ENCODE measurements at places on chromosomes 3 and 15. TPM values are rescaled to one million over a fixed set of nuclear protein-coding genes. Genes with fewer than 3 reads are reported as not detected.

The FANCD2OS gene
- total RNA-seq = not detected

GRCh38 chr3:170307671-170308405 lies 49.7 kb upstream of the SKIL start:
- H3K27me3 ChIP-seq = no peaks in the 10 kb centered on the region
- H3K4me3 ChIP-seq = no peak overlapping the region
- no peak overlapping the region for H3K27ac ChIP-seq
- no peak for DNase-seq

The CAMP gene
- total RNA-seq = not detected

GRCh38 chr3:71048948-71049347 lies 534.6 kb downstream of the FOXP1 start:
- no peak overlapping the region for H3K27ac ChIP-seq

DNA sequence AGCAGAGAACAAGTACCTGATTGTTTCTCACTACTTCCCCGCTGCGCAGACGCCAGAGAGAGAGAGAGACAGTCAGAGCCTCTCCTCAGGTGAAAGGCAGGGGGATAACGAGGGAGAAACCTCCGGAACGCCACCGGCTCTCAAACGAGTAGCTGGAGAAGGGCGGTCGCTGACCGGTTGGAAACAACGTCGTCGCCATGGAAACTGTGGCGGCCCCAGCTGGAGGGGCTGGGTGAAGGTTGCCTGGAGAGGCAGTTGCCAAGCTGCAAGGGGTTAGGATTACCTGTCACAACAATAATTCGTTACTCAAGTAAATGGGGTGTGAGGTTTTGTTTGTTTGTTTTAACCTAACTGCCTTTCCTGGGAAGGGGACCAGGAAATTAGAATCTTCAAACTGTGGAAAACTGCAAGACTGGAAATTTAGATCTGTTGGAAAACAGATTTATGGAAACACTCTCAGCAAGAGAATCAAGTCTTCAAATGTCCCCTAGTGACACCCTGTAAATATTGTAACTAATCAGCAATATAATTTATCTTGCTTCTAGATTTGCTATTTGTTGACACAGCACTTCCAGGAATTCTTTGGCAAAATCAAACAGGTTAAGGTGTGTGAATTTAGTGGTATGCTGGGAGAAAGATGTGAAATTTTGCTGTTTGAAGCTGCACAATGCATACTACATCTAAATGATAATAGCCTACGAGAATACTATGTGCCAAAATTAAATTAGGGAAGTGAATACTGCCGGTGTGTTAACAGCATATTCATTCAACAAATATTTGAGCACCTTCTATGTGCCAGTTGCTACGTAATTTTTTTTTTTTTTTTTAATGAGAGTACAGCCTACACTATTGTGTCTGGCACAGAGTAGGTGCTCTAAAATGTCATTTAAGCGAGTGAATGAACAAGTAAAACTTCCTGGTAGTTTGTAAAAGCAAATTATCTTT lies at the start of gene DNAH12:
DNAH12 (minus strand) TSS at position 164 of the 945 bp plus-strand sequence. CDS start 1,474 bp downstream, outside the sequence.
- peak; percentile 95 for DNase-seq
- no peaks in the 10 kb centered on the region for H3K27me3 ChIP-seq
- H3K4me3 ChIP-seq = peak within 1 kb of the TSS; percentile 35
- no peak within 1 kb of the TSS for H3K27ac ChIP-seq
- peaks cover 13% of the 10 kb centered on the region for H3K4me1 ChIP-seq

DNA sequence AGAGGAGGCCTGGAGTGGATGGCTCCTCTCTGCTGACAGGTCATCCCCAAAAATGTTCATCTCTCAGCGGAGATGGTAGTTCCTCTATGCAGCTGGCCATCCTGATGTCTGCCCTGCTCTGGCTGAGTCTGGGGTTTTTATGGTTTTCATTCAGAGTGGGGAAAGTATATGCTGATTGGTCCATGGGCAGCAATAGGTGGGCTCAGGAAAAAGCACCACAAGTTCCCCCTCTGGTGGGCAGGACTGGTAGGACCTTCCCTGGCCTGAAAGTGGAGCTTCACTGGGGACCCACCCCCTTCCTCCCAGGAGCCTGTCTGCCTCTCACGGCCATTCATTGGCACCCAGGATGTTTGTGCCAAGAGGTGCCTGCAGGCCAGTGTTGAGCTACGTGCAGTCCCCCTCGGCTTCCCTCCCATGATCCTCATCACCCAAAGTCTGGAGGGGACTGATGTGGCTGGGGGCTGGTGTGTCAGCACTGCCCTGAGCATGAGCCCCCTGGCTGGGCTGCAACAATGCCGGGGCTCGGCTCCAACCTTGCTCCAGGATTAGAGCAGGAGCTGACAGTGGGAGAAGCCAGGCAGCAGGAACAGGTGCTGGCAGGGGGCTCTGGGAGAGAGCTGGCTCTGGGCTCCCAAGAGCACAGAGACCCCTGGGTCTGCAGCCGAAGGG lies 13.1 kb upstream of the BLOC1S6 start:
- no peak overlapping the region for H3K27ac ChIP-seq
- peaks cover 37% of the 10 kb centered on the region for H3K27me3 ChIP-seq
- H3K4me1 ChIP-seq = peaks cover 3% of the 10 kb centered on the region
- H3K4me3 ChIP-seq = peak overlapping the region; percentile 30

GRCh38 chr3:150783316-150783715 lies 20.3 kb upstream of the SIAH2 start:
- H3K27me3 ChIP-seq = no peaks in the 10 kb centered on the region
- H3K4me1 ChIP-seq = no peaks in the 10 kb centered on the region
- no peak for DNase-seq
- no peaks in the 10 kb centered on the region for H3K36me3 ChIP-seq
- no peak overlapping the region for H3K4me3 ChIP-seq

The CADM2 gene
- 6.8 TPM for total RNA-seq
